ENCODE measurements at places on chromosomes 11 and 22.

GRCh38 chr11:12174477-12175143 lies 64.2 kb downstream of the MICAL2 start:
- no peak for DNase-seq

GRCh38 chr11:113148652-113149051 lies 165.7 kb upstream of the TTC12 start:
- DNase-seq, result no peak

GRCh38 chr11:13062115-13062514 lies 53.0 kb downstream of the RASSF10 start:
- no peak for DNase-seq

DNA sequence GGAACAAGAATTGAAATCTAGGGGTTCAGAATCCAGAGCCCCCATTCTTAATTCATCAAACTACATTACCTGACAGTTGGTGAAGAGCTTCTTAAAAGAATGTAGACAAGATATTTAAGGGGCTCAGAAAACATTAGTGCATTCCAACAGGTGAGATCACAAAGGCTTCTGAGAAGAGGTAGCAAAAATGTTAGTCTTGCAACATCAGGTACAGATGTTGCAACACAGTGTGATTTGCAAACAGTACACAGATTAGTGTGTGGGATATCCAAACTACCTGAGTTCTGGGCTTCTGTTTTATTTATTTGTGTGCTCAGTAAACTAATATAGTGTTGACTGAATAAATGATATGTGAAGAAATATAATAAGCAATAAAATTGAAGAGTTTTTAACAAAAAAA lies 11.8 kb downstream of the CASP4 start:
- DNase-seq, result no peak

- DNase-seq, result no peak
Measured at GRCh38 chr11:47891886-47892285, 43.7 kb upstream of the NUP160 start.

DNA sequence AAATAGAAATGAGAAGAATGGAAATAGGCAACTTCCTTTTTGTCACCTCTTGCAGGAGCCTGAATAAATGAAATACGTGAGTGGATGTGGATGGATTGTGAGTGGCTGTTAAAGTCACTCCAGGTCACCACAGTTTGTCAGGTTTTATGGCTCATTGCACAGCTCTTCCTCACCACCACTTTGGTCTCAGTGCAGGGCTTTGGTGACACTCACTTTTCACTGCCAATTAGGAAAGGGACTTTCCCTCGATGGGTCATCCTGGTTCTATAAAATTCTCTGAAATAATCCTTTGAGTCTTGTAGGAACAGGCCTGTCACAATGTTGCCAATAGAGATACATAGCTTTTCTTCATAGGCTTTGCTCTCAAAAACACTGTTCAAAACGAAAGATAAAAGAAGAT lies 172.4 kb upstream of the C11orf87 start:
- no peak for DNase-seq

- no peak for DNase-seq
Measured at GRCh38 chr22:32501836-32502752, 27.5 kb downstream of the FBXO7 start.

GRCh38 chr11:34977089-34977912 lies 60.9 kb downstream of the PDHX start:
- no peak for DNase-seq

DNA sequence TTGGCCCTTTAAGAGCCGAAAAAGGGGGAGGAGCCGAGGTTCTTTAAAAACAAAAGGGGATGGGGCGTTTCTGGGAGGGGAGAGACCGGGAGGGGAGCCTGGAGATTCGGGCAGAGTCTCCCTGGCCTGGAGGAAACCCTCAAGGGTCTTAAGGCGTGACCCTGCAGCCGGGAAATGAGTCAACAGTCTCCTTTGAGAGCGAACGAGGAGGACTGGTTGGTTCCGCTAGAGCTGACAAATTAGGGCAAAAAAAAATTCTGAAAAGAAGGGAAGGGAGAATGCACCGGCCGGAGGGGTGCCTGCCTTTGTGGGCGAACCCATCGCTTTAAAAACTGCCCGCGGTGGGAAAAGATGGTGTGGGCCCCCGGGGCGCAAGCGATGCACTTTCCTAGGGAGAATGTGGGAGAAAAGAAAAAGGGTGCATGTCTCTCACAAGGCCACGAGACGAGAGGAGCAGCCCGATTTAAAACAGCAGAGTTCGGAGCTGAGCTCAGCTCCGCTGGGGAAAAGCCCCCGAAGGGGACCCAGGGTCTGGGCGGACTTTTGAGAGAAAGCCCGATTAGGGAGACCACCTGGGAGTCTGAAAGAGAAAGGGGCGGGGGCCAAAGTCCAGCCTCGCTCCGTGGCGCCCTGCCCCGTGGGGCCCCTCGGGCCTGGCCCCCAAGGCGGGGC lies 874 bp downstream of the ZFTA start:
- no peak for DNase-seq
